ENCODE measurements at places on chromosomes 4 and X.
A peak's percentile ranks its signal among the peaks of the same experiment; 100 is the strongest.

DNA sequence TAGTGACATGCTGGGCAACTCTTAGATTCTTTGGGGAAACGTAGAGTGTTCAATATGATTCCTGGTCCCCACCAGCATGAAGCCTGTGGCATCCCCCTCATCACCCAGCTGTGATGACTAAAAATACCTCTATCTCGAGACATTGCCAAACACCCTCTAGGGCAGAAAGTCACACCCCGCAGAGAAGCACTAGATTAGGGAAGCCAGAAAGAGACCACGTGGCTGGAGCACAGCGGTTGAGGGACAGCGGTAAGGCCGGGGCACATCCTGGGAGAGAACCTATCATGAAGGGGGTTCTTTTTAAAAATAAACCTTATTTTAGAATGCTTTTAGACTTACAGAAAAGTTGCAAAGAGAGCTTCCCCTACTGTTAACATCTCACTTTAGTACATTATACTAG is 11.0 kb downstream of the FAT1 start:
- no peak for DNase-seq

DNA sequence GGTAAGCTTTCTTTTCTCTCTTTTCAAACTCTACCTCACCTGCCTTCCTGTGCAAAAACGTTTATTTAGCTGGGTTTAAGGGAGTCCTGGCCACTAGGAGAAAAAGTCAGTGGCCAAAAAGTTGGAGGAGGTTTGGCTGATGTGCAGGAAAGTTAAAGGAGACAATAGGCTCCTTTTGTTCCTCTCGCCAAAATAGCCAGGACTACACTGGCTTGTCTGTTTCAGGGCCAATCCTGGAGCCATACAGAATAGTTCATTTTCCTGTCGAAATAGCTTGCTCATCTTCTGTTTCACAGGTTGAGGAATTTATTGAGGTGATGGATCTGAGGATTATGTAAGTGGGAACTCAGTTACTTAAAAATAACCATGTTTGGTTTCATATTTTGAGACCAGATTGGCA is 423 bp downstream of the HEPH start:
- no peak for DNase-seq

DNA sequence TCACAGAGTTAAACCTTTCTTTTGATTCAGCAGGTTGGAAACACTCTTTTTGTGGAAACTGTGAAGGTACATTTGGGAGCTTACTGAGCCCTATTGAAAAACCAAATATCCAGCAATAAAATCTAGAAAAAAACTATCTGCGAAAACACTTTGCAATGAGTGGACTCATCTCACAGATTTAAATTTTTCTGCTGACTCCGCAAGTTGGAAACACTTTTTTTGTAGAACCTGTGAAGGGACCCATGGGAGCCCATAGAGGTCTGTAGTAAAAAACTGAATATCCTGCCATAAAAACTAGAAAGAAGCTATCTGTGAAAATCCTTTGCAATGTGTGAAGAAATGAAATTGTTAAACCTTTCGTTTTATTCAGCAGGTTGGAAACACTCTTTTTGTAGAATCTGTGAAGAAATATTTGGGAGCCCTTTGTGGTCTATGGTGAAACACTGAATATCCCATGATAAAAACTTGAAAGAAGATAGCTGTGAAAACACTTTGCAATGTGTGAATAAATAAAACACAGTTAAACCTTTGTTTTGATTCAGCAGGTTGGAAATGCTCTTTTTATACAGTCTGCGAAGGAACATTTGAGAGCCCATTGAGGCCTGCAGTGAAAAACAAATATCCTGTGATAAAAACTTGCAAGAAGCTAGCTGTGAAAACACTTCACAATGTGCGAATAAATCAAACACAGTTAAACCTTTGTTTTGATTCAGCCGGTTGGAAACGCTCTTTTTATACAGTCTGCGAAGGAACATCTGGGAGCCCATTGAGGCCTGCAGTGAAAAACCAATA is 22.3 kb upstream of the DCUN1D4 start:
- no peak for DNase-seq

DNA sequence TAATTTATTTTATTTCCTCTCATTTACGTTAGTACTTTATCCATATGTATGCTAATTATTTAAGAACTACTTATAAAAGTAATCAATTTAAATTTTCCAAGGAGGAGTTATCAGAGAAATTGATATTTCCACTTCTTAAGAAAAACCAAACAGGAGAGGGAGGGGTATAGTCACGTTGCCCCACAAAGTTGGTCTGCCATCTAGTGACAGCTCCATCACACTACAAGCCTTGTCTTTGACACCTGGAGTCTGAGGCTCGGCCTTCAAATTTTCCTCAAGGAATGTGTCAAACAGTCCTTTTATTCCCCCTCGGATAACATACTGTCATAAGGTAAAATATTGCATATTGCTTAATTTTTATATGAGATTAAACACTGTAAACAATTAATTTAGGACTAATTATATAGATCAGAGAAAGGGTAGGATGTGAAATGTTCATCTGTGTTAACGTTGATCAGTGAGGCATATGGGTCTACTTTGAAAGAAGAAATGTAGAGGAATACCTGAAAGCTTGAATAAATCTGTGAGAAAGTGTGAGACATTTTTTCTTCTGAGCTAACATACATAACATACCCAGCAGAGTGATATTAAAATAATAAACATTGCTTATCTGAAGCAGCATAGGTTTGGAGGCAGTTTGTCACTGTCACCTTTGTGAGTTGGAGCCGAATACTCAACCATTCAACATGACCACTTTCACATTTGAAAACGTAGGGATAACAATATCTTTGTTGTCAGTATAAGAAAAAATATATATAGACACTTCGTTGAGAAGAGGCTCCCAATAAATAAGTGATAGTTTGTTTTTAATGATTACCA is 114.4 kb downstream of the GLRA3 start:
- peak; percentile 24 for DNase-seq

DNA sequence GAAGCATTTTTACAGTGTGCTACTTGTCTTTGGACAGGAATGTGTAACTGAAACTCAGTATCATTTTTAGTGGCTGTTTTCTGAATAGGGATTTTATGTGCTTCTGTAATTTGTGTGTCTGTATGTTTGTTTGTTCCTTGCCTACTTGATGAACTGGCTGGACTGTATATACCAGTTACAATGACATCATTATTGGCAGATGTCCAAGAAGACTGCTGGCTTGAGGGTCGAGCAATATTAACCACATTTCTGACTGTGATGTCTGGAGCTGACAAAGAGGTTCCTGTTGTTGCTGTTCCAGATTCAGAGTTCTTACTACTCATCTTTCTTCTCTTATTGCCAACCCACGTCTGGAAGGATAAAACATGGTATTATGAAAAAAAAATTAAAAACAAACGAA is 33.0 kb downstream of the HDX start:
- no peak for DNase-seq

- DNase-seq = peak; percentile 5
Observed at GRCh38 chr4:107034996-107035818, 906 bp downstream of the DKK2 start.

- no peak for DNase-seq
Observed at GRCh38 chr4:145847764-145848163, 90.9 kb downstream of the ZNF827 start.

DNA sequence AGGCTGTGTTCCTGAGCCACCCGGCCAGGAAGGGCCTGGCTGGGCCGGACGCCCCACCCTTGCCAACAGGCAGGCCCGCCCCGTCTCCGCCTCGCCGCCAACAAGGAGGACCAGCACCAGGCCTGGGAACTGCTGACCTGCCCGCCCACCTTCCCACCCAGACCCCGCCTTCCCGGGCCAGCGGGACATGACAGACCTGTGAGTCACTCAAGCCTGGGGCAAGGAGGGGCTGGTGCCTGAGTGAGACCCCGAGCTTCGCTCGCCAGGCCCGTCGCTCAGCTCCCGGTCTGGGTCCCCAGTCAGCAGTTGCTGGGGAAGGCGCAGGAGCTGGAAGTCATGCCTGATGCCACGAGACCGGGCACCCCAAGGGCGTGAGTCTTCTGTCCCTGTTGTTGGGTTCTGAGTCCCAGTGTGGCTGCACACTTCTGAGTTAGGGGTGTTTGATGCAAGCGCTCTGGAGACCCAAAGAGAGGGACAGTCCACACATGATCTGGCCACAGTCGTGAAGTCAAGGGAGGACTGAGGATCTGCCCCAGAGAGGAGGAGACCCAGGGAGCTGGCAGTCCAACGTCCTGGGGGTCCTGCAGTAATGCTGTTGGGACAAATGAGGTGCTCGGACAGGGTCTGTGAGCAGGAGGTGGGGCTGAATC is at the start of gene DNASE1L1:
DNASE1L1 (minus strand) TSS at position 33 of the 650 bp plus-strand sequence. CDS start 3,686 bp downstream, outside the sequence.
- DNase-seq = no peak

DNA sequence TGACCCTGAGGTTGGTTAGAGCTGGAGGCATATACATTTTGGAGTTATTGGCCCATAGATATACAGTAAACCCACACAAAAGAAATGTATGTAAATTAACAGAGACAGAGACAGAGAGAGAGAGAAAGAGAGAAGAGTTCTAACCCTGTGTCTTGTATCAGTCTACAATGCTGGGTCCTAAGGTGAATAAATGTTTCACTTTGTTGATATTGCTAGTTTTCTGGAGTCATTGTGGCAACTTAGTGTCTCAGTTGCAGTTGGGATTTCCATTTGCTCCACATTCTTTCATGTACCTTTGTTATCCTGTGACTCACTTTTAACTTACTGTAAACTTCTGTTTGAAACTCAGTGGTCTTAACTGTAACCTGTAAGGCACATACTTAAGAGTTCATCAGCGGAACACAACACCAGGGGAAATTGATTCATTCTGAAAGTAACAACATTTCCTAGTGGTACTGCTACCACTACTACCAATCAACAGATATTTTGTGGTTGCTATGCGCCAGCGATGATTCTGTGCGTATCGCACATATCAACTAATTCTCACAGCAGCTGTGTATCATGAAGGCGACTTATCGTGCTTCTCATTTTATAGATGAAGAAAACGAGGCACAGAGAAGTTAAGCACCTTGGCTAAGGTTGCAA is 38.5 kb upstream of the ETDA start:
- peak; percentile 73 for DNase-seq

GRCh38 chrX:12973561-12974304 is 1.2 kb upstream of the TMSB4X start:
- DNase-seq = peak; percentile 62

GRCh38 chr4:170758988-170759387 is 669.2 kb upstream of the AADAT start:
- no peak for DNase-seq

DNA sequence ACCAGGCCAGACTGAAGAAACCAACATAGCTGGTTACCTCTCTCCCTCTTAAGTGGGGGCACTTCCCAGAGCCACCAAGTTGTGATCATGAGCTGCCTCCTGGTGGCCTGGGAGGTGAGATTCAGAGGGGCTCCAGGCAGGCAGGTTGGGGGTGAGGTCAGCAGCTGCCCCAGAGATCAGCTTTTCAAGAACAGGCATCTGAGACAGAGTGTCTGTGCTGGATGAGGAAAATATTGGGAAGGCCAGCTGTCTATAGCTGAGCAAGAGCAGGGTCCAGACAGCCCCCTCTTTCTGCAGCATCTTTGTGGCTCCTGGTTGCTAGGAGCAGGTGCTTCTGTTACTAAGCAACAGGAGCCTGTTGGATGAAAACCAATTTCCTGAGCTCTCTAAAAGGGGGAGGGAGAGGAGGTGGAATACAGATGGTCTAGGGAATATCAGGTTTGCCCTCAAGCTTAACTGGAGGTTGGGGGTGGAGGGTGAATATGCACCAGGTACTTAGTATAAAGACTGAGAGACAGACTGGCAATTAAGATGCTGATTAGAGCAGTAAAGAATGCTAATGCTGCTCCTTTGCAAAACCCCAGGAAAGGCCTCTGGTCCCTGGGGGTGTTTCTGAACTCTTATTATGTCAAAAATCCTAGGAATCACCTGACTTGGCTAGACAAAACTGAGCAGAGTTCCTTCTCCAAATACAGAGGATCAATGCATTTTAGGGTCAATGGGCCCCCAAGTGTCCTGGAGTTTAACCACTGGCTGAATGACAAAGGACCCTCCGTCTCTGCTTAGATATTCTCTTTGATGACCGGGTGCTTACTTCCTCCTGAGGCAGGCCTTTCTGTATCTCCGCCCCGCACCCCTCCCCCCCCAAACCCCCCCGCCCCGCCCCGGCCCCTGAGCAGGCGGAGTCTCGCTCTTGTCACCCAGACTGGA is 21.4 kb downstream of the ZCCHC13 start:
- DNase-seq = peak; percentile 1

DNA sequence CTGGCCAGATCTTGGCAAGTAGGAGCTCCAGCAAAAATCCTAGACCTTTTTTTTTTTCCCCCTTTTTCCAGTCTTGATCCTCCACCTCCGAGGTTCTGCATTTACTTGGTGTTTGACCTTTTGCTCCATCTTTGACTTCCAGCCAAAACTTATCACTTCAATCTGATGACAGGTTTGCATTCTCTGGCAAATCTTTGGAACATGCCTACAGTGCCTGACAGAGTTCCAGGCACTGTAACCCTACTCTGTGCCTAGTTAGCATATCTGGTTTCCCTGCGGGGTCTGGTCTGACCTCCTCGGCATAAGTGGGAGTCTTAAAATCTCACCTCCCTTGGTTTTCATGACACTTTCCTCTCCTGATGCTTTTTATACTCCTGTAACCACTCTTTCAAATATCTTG is 39.4 kb upstream of the NR3C2 start:
- no peak for DNase-seq

GRCh38 chrX:150643958-150644357 is 49.2 kb upstream of the MTMR1 start:
- no peak for DNase-seq
